ENCODE measurements at places on chromosomes 12 and 14. TPM values are rescaled to one million over a fixed set of nuclear protein-coding genes. Genes with fewer than 3 reads are reported as not detected.

- H3K27ac ChIP-seq, result no peak overlapping the region
- no peak overlapping the region for H3K4me3 ChIP-seq
- no peaks in the 10 kb centered on the region for H3K27me3 ChIP-seq
- H3K4me1 ChIP-seq, result no peaks in the 10 kb centered on the region
Observed at GRCh38 chr12:67853204-67853603, 136.0 kb upstream of the IFNG-AS1 start.

- H3K4me3 ChIP-seq, result no peak overlapping the region
- DNase-seq, result no peak
- H3K36me3 ChIP-seq, result peaks cover 44% of the 10 kb centered on the region
- no peaks in the 10 kb centered on the region for H3K4me1 ChIP-seq
- H3K27ac ChIP-seq, result no peak overlapping the region
- no peaks in the 10 kb centered on the region for H3K27me3 ChIP-seq
Observed at GRCh38 chr14:34605461-34605860, 24.5 kb downstream of the SNX6 start.

GRCh38 chr14:81589381-81590065 lies 55.9 kb upstream of the SEL1L start:
- H3K4me3 ChIP-seq, result no peak overlapping the region
- H3K36me3 ChIP-seq, result no peaks in the 10 kb centered on the region
- H3K27ac ChIP-seq, result no peak overlapping the region
- DNase-seq, result no peak
- no peaks in the 10 kb centered on the region for H3K27me3 ChIP-seq

GRCh38 chr12:65123435-65124063 lies 2.4 kb upstream of the WIF1 start:
- peaks cover 63% of the 10 kb centered on the region for H3K27me3 ChIP-seq
- peaks cover 4% of the 10 kb centered on the region for H3K4me1 ChIP-seq
- no peaks in the 10 kb centered on the region for H3K36me3 ChIP-seq
- no peak overlapping the region for H3K27ac ChIP-seq
- H3K4me3 ChIP-seq, result no peak overlapping the region

DNA sequence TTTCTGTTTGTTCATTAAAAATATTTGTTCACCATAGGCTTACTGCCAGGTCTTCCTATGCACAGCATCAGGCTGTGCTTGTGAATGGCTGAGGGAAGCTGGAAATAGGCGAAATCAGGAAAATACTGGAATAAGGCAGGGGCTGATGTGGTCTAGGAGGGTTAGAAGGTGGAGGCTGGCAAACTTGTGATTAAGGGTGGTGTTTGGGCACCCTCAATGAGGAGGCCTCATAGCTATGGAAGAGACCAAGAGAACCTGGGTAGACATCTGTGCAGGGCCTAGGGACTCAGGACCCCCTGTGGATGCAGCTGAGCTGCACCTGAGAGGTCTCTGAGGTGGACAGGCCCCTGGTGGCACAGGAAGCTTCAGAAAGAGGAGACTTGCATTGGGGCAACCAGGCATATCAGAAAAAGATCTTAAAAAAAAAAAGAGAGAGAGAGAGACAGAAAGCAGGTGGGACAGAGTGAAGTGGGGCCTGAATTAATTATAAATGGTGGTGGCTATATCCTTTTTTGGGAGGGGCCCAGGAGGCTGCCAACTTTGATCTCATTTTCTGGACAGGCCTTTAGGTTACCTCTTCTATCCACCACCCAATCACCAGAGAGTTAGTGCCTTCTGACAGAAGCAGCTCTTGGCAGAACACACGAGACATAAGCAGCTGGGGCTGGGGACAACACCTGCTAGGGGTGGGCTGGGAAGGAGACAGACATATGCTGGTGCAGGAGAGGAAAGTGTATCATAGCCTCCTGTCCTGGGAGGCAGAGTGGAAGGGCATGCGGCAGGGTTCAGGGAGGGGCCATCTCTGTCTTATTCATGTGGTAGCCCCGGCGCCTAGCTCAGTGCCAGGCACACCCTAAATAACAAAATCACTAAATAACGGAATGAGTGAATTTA lies 46.7 kb upstream of the ATP23 start:
- H3K27ac ChIP-seq, result peak overlapping the region; percentile 72
- no peak for DNase-seq
- H3K36me3 ChIP-seq, result no peaks in the 10 kb centered on the region
- H3K4me1 ChIP-seq, result peaks cover 54% of the 10 kb centered on the region
- no peak overlapping the region for H3K4me3 ChIP-seq
- H3K27me3 ChIP-seq, result no peaks in the 10 kb centered on the region

DNA sequence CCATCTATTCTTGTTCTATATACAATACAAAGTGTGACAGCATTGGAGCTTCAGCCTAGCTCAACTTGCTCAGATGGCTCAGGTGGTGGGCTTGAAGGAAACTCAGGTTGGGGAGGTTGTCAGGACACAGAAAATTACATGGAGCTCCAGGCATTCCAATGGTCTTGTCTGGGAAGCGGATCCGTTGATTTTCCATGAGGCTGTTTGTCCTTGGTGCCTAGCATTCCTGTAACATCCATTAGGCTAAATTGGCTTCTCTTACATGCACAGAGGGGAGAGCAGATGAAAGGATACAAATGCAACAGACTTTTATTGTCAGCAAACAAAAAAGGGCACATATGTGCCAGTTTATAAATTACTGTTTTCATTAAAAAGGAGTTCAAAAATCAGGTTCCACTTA lies 75.5 kb upstream of the OTX2 start:
- no peaks in the 10 kb centered on the region for H3K4me1 ChIP-seq
- DNase-seq, result no peak
- no peak overlapping the region for H3K27ac ChIP-seq

DNA sequence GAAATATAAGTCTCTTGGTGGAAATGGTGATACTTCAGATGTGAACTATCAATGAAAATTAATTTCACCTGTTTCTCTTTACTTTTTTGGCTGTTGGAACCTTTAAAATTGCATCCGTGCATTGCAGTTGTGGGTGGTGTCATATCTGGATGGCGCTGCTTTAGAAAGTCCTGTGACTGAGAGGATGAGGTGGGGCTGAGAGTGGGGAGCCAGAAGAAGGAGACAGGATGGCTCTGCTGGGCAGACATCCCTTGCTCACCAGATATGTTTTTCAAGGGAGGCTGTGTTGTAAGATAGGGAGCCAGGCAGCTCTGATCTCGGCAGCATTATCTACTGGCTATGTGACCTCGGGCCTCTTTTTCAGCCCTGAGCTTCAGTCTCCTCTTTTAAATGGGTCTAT lies 12.7 kb downstream of the ASB2 start:
- no peak overlapping the region for H3K27ac ChIP-seq
- H3K4me3 ChIP-seq, result no peak overlapping the region
- no peaks in the 10 kb centered on the region for H3K36me3 ChIP-seq
- H3K27me3 ChIP-seq, result no peaks in the 10 kb centered on the region
- H3K4me1 ChIP-seq, result peaks cover 35% of the 10 kb centered on the region

- no peak for DNase-seq
- no peak overlapping the region for H3K27ac ChIP-seq
- peaks cover 3% of the 10 kb centered on the region for H3K4me1 ChIP-seq
- no peaks in the 10 kb centered on the region for H3K36me3 ChIP-seq
- peaks cover 11% of the 10 kb centered on the region for H3K27me3 ChIP-seq
Observed at GRCh38 chr14:70803321-70804310, 5.7 kb downstream of the MAP3K9 start.

- H3K27ac ChIP-seq, result no peak overlapping the region
- peaks cover 80% of the 10 kb centered on the region for H3K27me3 ChIP-seq
- peaks cover 8% of the 10 kb centered on the region for H3K4me1 ChIP-seq
- DNase-seq, result no peak
Observed at GRCh38 chr14:28762303-28762954, 4.2 kb upstream of the FOXG1 start.

- H3K4me3 ChIP-seq, result no peak overlapping the region
- H3K36me3 ChIP-seq, result no peaks in the 10 kb centered on the region
- no peak for DNase-seq
- no peak overlapping the region for H3K27ac ChIP-seq
Observed at GRCh38 chr12:1882850-1883470, 35.5 kb downstream of the CACNA2D4 start.

- no peaks in the 10 kb centered on the region for H3K36me3 ChIP-seq
- H3K27ac ChIP-seq, result no peak overlapping the region
- H3K4me3 ChIP-seq, result no peak overlapping the region
- H3K4me1 ChIP-seq, result no peaks in the 10 kb centered on the region
- no peak for DNase-seq
Observed at GRCh38 chr14:26190646-26191045, 407.2 kb downstream of the NOVA1 start.

DNA sequence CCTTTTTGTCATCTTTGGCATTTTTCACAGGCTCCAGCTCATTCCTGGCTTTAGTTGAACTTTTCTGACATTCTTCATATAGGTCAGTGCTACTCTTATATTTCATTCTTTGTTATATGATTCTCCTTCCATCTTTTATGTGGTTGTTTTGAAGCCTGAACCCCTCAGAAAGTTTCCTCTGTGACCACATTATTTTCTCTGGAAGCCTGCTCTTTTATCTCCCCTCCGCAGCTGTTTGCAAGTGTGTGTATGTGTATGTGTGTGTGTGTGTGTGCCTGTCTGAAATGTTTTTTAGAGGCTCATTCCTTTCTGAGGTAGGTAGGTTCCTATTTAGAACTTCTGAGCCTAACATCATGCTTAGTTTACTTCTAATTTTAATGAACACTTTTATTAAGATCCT lies 47.6 kb downstream of the ANO4 start:
- DNase-seq, result peak; percentile 90
- H3K27me3 ChIP-seq, result no peaks in the 10 kb centered on the region
- peaks cover 7% of the 10 kb centered on the region for H3K4me1 ChIP-seq
- H3K27ac ChIP-seq, result peak overlapping the region; percentile 50

DNA sequence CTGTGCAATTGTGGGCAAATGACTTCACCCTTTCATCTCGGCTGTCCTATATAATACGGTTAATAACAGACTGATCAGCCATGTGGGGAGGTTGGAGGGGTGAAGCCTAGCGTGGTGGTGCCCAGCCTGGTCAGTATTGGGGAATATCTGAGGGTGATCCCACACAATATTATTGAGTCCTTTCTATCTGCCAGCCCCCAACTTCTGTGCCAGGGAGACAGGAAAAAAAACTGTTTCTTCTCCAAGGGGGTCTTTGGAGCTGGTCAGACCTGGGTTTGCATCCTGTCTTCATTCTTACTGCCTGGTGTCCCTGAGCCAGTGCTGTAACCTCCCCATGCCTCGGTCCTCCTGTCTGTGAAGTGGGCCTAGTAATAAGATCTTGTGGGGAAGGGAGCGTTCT lies 6.5 kb downstream of the CYP46A1 start:
- DNase-seq, result no peak
- H3K4me1 ChIP-seq, result no peaks in the 10 kb centered on the region
- no peaks in the 10 kb centered on the region for H3K36me3 ChIP-seq
- peaks cover 3% of the 10 kb centered on the region for H3K27me3 ChIP-seq

- H3K27me3 ChIP-seq, result no peaks in the 10 kb centered on the region
- no peak for DNase-seq
- no peak overlapping the region for H3K4me3 ChIP-seq
- H3K36me3 ChIP-seq, result no peaks in the 10 kb centered on the region
- no peaks in the 10 kb centered on the region for H3K4me1 ChIP-seq
Observed at GRCh38 chr12:107365703-107366102, 272.4 kb upstream of the CRY1 start.

- no peak overlapping the region for H3K4me3 ChIP-seq
- no peaks in the 10 kb centered on the region for H3K27me3 ChIP-seq
- no peak for DNase-seq
- H3K36me3 ChIP-seq, result peaks cover 5% of the 10 kb centered on the region
- no peaks in the 10 kb centered on the region for H3K4me1 ChIP-seq
Observed at GRCh38 chr14:102424923-102425322, 62.2 kb downstream of the TECPR2 start.

- H3K4me1 ChIP-seq, result no peaks in the 10 kb centered on the region
- no peak overlapping the region for H3K4me3 ChIP-seq
Observed at GRCh38 chr12:102730996-102731395, 186.0 kb downstream of the PAH start.

- no peak for DNase-seq
- H3K27ac ChIP-seq, result no peak overlapping the region
- peaks cover 10% of the 10 kb centered on the region for H3K4me1 ChIP-seq
- no peaks in the 10 kb centered on the region for H3K36me3 ChIP-seq
Observed at GRCh38 chr14:20623798-20624197, 17.7 kb downstream of the OR6S1 start.

DNA sequence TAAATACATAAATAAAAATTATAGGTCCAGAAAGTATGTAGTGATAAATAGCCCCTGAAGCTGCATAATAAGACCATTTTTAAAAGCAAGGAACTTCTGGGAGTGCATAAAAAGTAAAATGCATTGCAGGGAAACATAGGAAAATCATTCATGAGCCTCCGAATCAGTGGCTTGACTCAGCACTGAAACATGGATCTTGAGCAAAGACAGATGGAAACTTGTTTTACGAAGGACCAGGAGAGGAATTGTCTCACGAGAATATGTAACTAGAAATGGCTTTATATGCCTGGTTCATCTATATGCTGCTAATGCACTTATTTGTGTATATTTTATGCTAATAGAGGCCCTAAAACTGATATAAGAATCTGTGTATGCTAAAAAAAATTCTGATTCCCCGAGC lies 14.7 kb downstream of the TMEM30B start:
- no peak for DNase-seq
- no peak overlapping the region for H3K4me3 ChIP-seq
- no peak overlapping the region for H3K27ac ChIP-seq
- H3K36me3 ChIP-seq, result no peaks in the 10 kb centered on the region

TBX5 gene
- not detected for total RNA-seq

RPL10L gene
- total RNA-seq, result not detected

IQSEC3 gene
- total RNA-seq, result 0.46 TPM

PTCSC3 gene
- total RNA-seq, result not detected

MUCL1 gene
- not detected for total RNA-seq

TPH2 gene
- total RNA-seq, result 0.24 TPM

LRIG3 gene
- 96.0 TPM for total RNA-seq

HPD gene
- not detected for total RNA-seq

TMEM263 gene
- total RNA-seq, result 174 TPM
